Effector memory CD4-positive, alpha-beta T cell (primary cell): ENCODE measurements at places on chromosomes 2 and 18.

DNA sequence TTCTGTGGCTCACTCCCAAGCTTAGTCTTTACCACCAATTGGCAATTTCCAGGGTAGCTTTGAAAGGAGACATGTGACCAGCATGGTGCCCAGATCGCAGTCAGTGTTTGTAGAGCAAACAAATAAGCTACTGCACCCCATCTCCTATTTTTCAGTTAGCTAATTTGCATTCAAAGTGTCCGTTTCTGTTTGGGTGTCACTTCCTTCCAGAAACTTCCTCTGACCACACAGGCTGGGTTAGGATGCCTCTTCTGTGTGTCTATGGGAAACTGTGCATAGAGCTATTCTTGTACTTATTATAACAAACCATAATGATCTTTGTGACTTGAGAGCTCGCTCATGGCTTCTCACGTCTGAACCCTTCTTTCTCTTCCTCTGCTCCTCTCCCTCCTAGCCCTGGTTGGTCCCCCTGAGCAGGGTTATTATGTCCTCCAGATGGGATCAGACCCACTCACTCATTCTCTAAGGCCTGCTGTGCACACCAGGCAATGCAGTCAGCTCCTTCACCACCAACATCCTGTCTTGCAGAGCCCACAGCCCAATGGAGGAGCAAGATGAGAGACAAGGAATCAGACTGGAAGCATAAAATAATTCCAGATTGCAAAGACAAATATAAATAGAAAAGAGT lies 101.2 kb upstream of the ALK start:
- no peak for DNase-seq

DNA sequence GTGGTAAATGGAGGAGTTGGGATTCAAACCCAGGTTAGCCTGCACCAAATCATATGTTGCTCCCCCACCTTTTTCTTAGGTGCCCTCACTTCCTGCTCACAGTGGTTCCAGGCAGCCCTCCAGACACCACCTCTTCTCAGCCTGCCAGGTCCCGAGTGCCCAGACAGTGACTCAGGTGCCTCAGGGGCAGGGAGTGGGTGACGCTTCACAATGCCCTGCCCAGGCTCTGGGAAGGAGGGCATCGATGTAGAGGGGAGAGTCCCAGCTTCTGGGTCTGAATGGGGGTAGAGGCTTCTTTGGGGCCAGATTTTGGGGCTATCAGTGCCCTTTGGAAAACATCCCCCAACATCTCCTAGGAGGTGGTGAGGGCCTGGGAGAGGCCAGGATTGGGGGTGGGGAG lies 5.2 kb upstream of the DNAJB2 start:
- DNase-seq, result no peak

- DNase-seq, result no peak
Measured at GRCh38 chr2:191791953-191792560, 54.8 kb downstream of the CAVIN2 start.

DNA sequence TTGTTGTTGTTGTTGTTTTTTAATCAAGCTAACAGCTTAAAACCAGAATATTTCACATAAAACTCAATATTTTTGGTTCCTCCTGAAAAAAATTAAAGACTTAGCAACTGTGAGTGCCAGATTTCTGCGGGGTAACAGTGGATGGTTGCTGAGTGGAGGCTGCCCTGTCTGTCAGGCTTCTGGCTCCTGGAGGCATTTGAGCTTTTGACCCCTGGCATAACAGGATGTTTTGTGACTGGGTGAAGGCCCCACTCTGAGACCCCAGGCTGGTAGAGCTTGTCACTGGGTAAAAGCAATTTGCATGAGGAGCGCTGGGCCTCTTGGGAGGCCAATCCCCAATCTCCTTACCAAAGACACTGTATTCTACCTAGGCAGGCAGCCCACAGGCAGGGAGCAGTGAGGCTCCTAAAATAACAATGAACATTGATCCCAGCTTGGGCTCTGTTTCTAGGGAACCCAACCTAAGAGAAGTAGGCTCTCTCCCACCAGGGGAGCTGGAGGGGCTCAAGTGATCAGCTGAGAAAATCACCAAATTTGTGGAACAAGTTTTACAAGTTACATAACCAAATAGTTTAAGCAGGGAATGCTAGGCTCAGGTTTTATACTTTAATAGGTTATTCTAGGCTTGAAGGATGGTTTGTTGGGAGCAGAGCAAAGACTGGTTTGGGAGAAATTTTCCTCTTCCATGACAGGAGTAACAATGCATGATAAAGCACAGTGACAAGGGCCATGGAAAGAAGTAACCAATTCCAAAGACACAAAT lies 5.9 kb upstream of the SPRED2 start:
- DNase-seq, result no peak

- DNase-seq, result no peak
Measured at GRCh38 chr2:179771791-179772190, 89.6 kb downstream of the ZNF385B start.

GRCh38 chr2:110731064-110731463 lies 1.3 kb upstream of the ACOXL start:
- no peak for DNase-seq

DNA sequence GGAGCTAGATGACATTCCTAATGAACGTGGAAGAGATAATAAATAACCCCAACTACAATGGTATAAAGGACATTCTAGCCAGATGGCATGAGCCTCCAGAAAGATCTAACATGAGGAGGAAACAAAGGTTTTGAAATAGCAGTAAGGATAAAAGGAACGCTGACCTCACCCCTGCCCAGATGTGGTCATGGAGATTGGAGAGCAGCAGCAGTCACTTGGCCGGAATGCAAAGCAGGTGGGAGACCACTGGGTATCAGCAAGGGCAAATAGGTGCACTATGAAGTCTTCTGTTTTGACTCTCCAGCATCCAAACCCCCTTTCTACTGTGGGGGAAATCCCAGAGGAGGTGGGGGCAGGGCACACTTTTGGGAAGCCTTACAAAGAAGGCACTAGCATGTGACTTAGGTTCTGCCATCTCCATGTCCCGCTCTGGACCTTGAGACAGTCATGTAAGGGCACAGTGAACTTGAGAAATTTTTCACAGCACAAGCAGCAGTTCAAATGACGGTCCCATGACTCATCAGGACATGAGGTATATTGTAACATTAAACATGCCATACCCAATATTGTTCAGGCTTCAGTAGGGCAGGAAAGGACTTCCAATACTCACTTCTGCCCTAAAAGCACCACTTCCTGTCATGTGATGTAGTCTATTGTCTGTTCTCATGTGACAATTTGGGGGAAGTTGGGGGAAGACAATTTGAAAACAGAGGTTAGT lies 55.2 kb downstream of the METTL4 start:
- DNase-seq, result no peak

- DNase-seq, result no peak
Measured at GRCh38 chr2:216064665-216065064, 16.9 kb downstream of the PECR start.

DNA sequence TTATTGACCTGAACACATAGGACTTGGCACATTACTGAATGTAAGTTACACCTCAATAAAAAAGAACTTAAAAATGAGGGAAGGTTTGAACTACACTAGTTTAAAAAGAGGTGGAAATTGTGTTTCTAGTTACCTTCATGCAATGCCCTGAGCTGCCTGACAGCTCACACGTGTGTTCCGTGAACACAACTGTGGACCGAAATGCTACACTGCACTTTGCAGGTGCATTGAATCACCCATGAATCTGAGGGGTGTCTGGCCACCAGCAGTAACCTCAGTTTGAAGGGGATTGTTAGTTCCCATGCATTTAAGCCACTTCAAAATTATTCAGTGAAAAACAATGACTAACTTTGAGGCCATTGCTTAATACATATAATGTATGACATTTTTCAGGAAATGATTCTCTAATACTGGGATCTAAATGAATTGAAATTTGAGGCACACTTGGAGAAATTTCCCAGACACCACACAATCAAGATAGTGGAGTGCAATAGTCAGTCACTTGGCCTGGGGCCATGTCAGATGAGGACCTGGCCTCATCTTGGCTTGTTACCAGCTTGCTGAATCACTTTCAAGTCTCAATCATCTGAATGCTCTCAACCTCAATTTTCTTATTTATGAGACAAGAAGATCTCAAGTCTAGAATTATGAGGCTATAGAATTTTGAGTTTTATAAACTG lies 59.3 kb downstream of the MYL12B start:
- DNase-seq, result no peak

DNA sequence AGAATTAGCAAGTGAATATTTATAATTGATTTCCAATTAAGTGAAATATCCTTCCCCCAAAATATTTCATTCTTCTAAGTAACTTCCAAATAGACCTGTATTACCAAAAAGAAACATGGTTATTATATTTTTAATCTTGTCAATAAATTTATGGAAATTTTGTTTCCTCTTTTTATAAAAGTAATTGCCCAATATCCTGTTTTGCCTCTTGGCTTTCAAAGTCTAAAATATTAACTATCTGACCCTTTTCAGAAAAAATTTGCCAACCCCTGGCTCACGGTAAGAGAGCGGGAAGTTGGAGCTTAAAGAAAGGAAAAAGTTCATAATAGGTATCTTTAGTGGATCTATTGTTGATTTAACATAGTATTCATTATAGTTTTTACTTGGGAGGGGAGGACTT lies 20.4 kb upstream of the SANBR start:
- DNase-seq, result no peak
